ENCODE measurements at places on chromosomes 7 and 10.

GRCh38 chr10:24541239-24541753 lies 182.4 kb downstream of the ARHGAP21 start:
- no peak for DNase-seq

DNA sequence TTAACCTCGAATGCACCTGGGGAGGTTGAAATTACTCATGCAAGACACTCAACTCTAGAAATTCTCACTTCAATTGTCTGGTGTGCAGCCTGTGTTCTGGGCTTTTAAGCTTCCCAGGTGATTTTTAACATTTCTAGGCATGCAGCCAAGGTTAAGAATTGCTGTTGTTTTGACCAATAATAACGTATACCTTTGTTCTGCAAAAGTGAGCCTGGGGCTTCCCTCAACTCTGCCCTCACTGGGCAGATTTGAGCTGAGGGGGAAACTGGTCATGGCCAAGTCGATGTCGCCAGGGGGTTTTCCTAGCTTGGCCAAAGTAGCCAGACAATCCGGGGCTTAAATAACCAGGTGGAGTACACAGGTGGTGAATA lies 568 bp downstream of the PRSS2 start:
- DNase-seq: no peak

DNA sequence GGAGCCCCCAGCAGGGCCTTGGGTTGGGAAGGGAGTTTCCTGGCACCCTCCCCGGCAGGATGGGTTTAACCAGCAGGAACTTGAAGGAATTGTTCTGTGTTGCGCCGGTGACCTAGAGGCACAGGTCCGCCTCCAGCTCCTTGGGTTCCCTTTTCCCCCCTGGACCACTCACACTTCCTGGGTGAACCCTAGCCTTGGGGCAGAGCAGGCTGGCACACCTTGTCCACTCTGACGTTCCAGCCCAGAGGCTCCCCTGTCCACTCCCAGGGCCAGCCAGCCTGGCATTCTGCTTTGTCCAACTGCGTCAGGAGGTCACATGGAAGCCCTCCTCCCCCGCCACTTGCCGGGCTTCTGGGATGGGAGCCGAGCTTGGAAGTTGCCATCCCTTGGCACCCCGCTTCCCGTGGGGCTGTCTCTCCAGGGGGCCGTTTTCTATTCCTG lies 25.8 kb downstream of the TMEM120A start:
- no peak for DNase-seq

DNA sequence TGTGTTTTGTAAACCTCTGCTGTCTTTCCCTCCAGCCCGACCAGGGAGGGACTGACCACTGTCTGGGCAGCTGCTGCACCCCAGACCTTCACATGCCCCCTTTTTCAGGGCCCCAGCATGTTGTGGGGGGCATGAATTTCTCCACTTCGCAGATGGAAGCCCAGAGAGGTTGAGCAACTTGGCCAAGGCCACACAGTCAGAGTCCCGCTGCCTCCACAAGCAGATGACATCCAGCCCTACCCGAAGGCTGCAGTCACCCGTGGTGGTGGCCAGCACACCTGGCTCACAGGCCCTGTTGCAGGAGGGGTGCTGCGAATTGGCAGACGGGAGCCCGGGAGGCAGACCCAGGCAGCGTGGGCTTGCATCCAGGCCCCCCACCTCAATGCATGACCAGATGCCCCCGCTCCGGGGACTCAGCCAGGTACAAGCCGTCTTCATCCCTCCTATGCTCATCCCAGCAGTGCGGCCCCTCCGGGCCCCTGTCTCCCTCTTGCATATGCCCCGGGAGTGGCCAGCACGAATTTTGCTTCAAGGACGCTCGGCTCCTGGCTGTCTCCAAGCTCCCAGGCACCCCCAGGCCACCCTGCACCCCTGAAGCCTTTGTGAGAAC lies 36.0 kb upstream of the PDGFA start:
- DNase-seq: no peak

GRCh38 chr7:31078363-31078990 lies 26.4 kb downstream of the ADCYAP1R1 start:
- no peak for DNase-seq

- no peak for DNase-seq
Observed at GRCh38 chr7:22193450-22193983, 163.4 kb downstream of the RAPGEF5 start.

DNA sequence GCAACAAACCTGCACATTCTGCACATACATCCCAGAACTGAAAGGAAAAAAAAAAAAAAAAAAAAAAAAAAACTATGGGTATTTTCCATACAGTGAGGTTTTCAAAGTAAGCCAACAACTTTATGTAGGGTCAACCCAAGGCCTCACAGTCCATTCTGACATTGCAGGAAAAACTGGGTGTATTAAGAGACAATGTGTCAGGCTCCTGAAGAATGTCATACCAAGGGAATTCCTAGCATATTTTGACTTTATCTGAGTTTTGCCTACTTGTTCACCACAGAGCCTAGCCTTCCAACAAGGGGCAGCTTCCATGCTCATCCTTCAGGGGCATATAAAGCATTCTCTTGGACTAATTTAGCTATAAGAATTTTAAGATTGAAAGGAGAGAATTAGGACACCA lies 368.9 kb downstream of the PLXDC2 start:
- DNase-seq: no peak

DNA sequence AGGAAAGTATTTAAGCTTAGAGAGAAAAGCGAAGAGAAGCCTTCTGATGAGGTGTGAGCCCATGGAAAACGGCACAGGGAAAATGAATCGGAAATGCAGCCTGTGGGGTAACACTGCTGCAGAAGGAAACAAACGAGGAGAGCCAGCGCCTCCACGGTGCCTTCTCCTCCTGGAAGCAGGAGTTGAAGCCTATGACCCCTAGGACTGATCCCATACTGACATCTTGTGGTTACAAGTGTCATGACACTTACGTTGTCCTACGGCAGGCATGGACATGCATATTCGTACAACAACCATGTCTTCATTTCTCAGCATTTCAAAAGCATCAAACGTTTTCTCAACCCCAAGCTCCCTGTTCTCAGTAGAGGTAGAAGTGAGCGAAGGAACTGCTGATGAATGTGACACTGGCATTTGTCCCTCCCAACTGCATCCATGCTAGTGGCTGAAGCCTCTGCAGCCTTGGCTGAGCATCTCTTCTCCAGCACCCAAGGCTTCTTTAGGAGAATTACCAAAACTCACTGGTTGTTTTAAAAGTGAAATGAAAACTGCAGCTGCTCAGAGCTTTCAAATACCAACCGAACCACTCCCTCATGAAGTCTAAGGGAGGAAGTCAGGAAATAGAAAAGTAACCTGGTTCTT lies 160.2 kb downstream of the JAZF1 start:
- no peak for DNase-seq

DNA sequence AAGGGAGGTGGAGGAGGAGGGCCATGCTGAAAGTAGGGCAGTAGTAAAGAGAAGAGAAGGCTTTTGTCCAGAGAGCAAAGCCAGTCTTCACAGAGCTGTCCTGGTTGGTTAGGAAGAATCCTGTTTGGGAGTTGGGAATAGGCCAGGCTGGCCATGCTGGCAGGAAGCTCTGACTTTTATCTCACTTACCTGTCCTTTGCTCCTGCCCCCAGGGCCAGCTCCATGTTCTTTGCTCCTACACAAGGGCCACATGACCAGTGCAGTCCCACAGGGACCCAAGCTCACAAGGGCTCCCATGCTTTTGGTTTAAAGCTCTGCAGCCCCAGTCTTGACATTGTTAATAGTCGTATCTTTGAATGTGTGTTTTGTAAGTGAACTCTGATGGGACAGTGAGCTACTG lies 161.6 kb upstream of the KMT2E start:
- no peak for DNase-seq

DNA sequence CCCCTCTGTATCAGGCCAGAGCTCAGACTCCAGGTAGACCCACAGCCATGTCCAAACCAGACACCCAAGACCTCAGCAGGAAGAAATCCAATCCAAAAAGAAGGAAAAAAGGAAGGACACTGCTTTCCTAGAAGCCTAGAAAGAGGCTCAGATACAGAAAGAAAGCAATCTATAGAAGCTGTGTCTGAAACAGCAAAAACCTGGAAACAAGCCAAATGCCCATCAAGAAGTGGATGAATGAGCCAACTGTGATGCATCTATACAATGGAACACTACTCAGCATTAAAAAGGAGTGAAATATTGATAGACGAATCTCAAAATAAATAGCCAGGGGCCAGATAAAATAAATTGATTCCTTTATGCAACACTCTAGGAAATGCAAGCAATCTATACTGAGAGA lies 31.6 kb downstream of the GRB10 start:
- DNase-seq: no peak

DNA sequence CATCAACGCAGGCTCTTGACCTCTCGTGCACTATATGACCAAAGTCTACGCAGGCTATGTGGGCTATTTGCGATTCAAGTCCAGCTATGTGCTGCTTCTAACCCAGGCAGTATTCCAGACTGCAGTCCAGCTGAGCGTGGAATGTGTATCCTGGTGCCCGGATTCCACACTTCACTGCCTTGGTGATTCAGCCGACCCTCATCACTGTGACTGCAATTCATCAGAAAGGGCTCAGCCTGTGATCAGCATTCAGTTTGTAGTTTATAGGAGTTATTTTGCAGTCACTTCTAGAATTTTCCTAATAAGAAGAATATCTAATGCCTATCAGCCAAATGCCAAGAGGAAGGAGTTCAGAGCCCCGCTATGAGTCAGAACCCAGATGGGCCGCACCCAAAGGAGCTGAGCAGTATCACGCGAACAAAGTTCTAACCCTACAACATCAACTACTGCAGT lies 119.8 kb upstream of the LANCL2 start:
- no peak for DNase-seq

- DNase-seq: no peak
Observed at GRCh38 chr7:27138985-27139333, 4.5 kb downstream of the HOXA5 start.

DNA sequence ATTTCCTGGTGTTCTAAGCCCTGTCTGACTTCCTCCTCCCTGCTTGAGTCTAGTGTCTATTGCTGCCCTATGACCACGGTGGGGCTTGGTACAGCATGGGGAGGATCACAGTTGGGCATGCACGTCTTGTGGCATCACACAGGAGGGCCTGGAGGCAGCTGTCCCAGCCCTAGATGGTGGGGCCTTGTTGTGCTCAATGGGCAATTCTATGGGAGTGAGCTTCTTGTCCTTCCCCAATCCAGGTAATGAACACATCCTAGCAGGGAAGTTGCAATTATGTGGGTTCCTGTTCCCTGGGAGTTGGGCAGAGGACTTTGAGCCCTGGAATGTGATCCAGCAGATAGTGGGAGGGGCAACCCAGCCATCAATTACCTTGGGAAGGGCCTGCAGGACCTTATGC lies 10.8 kb upstream of the FAM3C start:
- DNase-seq: no peak

DNA sequence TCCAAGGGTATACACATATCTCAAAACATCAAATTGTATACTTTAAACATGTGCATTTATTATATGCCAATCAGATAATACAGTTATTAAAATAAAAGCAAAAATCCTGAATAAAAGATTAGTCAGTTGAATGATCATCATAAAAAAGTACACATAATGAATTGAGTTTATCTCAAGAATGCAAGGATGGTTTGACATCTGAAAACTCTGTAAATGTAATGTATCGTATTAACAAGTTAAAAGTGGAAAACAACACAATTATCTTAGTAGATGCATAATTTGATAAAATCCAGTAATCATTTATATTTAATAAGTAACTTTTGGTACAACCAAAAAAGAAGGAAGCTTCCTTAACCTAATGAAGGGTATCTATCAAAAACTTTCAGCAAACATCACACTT lies 86.6 kb downstream of the COL28A1 start:
- DNase-seq: no peak

DNA sequence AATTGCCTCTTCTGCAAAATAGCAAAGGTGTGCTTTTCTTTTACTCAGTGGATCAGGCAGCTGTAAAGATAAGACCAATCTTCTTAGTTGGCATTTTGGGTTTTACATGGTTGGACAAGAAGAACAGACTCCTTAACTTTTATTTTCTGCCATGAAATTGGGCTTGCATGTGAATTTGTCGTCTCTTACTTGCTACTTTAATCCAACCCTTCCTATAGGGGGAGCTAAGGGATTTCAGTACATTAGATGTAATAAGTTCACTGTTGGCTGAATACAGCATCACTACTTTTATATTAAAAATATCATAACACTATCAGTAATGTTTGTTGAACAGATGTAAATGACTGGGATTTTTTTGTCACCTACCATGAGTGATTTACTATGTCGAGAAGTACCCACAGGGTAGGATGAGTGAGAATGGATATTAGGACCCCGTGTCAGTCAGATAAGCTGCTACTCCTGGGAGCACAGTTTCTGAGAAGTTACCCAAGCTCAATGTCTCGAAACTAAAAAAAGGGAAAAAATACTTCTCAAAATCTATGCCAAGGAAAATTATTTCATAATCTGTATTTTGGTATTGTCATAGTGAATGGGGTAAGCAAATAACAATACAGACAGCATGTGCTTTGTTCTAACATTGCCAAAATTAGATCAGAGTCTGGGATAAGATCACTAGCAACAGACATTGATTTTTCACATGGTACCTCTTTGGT lies 127.4 kb upstream of the AGR3 start:
- DNase-seq: no peak

DNA sequence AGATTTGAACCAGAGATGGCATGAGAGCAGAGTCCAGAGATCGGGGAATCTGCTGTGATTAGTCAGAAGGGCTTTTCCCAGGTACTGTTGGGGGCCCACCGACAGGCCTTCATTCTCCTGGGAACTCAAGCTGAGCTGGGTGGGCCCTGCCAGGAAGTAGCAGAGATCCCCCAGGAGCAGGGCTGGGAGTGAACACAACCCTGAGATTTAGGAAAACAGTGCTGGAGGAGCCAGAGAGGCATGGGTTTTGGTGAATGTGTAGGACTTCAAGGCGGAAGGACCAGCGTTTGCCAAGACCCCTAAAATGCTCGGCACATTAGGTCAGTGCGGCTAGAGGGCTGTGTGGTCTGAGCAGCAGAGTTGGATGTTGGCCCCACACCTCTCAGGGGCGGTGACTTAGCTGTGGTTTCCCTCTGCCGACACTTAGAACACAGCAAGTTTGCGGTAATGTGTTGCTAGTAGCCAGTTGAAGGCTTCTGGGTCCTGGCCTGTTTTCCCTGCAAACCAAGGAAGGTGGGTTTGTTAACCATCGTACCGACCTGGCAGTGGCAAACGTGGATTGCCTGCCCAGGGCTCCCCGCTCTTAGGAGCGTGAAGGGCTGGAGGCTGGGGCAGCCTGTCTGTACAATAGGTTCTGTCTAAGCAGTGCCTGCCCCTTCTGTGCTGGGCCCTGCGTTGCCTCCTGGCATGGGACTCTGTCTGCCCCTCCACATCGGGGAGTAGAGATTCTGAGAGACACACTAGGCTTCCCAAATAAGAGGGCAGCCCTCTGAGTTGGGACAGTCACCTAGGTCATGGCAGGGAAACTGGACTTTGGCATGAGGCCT lies 14.0 kb downstream of the NACAD start:
- no peak for DNase-seq

All from activated CD8-positive, alpha-beta memory T cell treated with anti-CD3 and anti-CD28 coated beads for 4 hours (primary cell).